ENCODE measurements at places on chromosomes 12 and 14.

GRCh38 chr14:106459971-106460730, 933.8 kb downstream of the TMEM121 start:
- no peak for DNase-seq

DNA sequence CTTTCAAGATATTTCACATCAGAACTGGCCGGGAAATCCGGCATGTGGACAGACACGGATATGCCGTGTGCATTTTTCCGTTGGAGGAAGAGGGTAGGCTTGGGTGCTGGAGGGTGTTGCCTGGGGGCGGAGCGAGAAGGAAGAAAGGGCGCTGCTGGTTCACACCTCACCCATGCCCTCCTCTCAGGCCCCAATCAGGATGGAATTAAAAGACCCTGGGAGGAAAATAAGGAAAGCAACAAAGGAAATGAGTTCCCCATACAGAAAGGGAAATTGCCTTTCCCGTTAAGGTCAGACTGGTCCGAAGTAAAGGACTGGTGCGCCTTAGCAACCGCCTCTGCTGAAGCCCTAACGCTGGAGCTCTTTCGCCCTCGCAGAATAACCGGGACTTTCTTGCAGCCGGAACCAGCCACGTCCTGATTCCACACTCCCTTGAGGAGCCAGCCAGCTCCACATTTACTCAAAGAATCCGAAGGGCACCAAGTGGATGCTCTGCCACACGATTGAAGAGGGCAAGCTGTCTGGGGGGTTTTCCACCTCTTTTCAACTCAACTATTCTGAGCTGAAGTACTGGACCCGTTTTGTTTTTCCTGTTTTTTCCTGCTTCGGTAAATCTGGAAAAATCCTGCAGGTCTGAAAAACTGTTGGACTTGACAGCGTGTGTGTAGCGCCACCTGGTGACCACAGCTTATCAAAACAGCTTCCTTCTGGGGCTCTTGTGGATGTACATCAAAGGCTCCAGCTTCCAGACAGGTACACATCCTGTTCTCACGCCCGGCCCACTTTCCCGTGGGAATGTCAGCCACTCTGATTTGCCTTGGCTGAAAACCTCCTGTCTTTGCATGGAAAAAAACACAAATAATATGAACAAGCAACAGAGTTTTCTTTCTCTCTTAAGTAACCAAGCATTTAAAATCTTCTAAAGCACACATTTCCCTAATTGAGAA, 37.6 kb upstream of the BCL2L14 start:
- peak; percentile 33 for DNase-seq

- DNase-seq, result no peak
These were observed 183.8 kb upstream of the HIF1A start for GRCh38 chr14:61511558-61511948.

DNA sequence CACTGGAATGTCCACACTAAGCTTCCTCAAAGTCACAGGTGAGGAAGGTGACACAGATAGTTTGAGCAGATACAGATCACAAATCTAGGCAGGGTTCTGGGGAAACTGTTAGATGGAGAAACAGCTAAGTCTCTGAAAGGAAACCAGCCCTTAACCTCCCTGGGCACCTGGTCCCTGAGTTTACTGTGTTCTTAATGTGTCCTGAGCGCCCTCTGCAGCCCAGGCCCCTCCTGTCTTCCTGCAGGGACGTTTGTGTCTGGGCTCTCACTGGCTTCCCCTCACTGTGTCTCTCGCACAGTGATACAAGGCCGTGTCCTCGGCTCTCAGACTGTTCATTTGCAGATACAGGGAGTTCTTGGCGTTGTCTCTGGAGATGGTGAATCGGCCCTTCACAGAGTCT, 684.3 kb downstream of the TMEM121 start:
- no peak for DNase-seq

DNA sequence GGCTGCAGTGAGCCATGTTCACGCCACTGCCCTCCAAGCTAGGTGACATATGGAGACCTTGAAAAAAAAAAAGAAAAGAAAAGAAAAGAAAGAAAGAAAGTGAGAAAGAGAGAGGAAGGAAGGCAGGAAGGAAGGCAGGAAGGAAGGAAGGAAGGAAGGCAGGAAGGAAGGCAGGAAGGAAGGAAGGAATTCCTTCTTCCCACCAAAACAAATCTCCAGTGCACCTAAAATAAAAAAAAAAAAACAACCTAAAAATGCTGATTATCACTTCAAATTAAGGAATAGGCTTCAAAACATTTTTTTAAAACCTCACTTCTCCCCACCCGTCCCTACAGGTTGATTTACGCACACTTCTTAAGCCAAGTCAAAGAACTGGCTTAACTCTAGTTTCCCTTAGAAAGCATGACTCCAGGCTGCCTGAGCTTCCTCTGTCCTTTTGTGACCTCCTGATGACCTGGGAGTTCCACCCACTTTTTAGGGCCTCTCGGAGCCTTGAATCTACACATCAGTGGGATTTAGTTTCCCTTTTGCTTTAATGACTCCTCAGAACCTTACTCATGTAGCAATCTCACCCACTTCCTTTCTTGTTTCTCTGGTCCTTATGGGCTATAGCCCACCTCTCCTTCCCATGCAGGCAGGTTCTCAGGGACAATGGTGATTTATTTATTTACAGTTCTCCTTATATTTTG, 18.6 kb downstream of the DUSP6 start:
- no peak for DNase-seq

DNA sequence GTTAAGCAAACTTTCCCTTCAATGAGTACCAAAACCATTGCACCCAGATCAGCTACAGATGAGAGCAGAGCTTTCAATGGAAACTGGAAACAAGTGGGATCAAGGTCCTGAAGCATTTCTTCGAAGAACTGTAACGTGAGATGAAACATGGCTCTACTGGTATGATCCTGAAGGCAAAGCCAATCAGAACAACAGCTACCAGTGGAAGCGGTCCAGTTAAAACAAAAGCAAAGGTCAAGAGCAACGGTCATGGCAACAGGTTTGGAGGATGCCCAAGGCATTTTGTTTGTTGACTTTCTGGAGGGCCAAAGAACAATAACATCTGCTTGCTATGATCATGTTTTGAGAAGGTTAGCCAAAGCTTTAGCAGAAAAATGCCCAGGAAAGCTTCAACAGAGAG, 137.9 kb upstream of the CPSF6 start:
- no peak for DNase-seq

DNA sequence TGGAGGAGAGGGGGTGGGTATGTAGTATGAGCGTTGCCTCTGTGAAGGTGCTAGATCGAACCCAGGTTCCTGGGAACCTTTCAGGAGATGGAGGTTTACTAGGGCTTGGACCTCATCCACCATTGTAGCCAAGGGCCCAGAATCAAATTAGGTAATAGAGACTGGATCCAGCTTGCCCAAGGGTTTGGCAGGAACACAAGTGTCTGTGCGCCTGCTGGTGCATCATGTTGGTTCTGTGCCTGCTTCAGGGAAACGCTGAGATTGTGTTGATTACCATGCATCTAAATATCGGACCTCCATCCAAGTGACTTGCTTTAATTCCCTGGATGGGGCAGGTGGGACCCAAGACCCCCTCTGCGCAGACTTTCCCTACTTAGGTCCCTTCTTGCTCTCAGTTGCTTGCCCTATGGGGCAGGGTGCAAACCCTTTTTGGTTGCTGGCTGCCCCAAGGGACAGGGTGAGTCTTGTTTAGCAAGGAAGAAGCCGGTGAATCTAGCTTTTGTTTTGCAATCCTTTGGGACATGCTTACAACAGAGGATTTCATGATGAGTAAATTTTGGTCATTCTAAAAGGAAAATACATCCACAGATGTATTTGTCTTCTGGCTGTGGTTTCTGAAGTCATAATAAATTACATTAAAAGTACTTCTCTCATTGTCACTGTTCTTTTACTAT, 189.8 kb upstream of the PRICKLE1 start:
- DNase-seq, result no peak

GRCh38 chr12:2605301-2605700, 189.5 kb upstream of the FKBP4 start:
- DNase-seq, result no peak

DNA sequence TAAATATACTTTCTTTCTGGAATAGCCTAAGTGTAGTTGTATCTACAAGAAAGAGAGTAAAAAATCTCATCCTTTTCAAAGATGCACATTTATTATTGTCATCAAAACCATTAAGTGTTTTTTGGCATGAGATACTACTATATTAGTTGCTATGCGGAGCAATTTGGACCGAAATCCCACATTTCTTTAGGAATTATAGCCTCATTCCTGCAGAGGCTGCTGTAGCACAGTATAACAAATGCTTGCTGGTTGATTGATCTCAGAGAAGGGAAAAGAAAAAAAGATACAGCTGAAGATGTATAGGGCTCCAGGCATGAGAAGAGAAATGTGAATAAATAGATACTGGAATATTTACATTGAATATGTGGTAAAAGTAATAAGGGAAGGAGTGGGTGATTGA, 36.0 kb downstream of the RHOJ start:
- DNase-seq, result no peak

DNA sequence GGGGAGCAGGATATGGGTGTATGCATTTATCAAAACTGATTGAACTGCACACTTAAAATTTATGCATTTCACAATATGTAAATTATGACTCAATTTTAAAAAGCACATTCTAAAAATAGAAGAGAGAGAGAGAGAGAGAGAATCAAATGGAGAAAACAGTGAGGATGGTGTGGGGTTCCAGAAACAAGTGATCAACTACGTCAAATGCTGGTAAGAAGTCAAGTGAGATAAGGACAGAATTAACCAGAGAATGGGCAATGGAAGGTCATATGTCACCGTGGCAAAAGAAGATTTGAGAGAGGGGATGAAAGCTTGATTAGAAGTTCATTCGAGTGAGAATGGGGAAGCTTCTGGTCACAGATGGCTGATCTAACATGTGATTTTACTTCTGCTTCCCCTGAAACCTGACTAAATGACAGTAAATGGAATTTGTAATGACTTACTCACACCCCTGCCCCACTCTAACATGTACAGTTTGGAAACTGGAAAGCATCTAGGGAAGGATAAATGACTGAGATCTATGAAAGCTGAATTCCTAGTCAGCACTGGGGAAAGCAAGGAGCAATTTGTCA, 276.5 kb upstream of the AMIGO2 start:
- DNase-seq, result no peak

GRCh38 chr14:82626156-82627066, 1092.8 kb upstream of the SEL1L start:
- DNase-seq, result no peak

GRCh38 chr14:84657911-84658310, 872.0 kb upstream of the FLRT2 start:
- DNase-seq, result no peak

DNA sequence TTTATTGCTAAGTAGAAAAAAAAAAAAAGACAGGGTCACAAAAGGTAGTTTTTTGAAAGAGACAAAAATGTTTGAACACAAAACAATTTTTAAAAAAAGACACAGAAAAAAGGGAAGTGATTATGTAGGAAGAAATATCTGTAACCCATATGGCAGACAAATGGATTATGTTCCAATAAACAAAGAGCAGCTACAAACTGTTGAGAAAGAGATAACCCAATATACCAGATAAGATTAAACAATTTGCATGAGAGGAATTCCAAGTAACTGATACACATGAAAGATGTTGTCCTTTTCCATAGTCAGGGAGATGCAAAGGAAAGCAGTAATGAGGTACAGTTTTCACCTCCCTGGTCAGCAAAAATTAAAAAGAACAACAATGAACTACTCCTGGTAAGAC, 44.9 kb downstream of the PTPRR start:
- DNase-seq, result no peak

DNA sequence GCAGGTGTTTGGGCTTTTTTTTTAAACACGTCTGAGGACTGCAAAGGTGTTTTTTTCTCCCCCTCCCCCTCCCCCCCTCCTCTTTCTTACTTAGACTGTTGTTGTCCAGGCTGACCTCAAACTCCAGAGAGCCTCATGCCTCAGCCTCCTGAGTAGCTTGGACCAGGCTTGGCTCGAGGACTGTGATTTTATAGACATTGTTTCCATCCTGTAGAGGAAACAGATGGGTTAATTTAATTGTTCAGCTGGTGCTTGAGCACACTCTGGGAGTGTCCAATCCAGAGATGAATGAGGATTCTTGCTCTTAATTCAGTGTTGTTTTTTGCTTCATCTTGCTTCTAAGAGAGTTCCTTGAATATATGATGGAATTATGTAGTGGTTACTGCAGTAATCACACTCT, 42.1 kb downstream of the RASSF3 start:
- no peak for DNase-seq

DNA sequence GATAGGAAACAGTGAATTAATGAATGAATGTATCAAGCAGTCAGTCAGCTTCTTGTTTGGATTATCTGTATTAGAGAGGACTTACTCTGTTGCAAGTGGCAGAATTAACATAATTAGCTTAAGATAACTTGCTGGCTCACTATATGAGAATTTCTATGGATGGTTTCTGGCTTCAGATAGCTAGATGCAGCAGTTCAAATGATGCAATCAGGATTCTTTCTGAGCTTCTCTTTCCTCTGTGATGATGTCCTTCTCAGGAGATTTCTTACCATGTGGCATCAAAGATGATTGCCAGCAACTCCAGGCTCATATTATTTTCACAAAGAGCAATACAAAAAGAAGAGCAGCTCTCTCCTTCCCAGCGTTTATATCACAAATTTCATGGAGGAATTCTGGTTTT, 30.7 kb downstream of the FRMD6 start:
- peak; percentile 37 for DNase-seq

DNA sequence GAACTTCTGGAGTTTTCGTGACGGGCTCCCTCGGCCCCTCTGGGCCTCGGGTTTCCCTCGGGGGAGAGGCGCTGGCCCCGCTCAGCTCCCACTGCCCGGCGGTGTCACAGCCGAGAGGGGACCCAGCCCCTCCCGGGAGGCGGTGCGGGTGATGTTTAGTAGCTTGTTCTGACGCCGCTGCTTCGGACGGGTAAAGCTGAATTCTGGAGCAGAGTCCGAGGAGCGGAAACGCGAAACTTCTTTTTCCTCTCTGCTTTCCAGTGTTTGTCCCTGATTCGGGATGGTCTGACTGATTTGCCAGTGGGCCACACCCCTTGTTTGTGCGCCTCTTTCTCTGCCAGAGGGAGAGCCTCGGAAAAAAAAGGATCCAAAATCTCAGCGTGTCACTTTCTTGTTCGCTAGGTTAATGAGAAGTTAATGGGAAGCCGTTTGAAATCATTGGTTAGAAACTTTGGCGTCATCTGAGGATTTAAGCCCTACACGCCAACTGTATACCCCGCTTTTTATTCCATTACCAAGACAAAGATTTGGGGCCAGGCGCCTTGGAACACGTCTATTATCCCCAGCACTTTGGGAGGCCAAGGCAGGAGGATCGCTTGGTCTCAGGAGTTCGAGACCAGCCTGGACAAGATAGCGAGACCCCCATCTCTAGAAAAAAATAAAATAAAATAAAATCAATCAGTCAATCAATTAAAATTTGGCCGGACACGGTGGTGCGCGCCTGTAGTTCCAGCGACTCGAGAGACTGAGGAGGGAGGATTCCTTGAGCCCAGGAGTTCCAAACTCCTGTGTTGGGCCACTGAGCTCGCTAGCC, 756 bp downstream of the TULP3 start:
- DNase-seq, result no peak

- DNase-seq, result no peak
These were observed 897.8 kb downstream of the LRFN5 start for GRCh38 chr14:42504433-42504832.

DNA sequence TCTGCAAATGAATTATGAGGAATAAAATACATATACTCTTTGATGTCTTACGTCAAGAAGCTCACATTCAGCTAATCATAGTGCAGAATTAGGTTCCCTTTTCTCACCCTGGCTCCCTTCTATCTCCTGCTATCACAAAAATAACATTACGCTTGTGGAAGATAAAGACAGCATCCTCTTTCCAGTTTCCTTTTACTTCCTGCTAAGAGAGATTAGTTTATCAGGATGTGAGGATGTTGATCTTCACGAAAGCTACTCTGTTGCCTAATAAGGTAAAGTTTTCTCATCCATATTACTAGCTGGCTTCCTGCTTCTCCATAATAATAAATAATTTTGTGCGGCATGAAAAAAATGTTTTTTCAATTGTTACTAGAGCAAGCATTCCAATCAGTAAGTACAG, 217.7 kb upstream of the DCN start:
- DNase-seq, result no peak

Measured in fibroblast of skin of left biceps (primary cell).